ENCODE measurements at places on chromosomes 16 and 17.

DNA sequence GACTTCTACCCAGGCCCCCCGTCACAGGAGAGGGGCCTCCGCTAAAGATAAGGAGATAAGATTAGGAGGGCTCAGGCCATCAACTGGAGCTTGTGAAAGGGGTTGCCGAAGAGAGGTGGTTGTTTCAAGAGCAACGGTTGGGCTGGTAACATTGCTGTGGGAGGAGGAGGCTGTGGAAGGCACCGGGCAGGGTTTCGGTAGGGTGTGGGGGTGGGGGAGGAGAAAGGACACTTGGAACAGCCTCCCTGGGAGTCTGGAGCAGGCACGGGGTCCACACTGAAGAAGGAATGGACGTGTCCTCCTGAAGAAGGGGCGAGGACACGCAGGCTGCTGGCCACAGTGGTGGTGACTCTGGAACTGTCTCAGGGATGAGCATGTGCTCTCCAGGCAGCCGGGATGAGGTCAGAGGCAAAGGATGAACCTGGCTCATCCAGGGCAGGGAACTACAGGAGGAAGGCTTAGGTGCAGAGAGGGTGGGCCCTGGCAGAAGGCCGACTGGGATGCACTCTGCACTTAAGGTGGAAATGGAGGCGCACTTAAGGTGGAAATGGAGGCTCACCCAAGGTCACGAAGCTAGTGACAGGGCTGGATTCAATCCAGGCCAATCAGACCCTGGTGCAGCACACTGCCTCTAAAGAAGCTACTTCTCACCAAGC, 1.2 kb upstream of the EPX start:
- no peak for DNase-seq

GRCh38 chr17:40538936-40539705, 26.2 kb downstream of the CCR7 start:
- DNase-seq, result no peak

DNA sequence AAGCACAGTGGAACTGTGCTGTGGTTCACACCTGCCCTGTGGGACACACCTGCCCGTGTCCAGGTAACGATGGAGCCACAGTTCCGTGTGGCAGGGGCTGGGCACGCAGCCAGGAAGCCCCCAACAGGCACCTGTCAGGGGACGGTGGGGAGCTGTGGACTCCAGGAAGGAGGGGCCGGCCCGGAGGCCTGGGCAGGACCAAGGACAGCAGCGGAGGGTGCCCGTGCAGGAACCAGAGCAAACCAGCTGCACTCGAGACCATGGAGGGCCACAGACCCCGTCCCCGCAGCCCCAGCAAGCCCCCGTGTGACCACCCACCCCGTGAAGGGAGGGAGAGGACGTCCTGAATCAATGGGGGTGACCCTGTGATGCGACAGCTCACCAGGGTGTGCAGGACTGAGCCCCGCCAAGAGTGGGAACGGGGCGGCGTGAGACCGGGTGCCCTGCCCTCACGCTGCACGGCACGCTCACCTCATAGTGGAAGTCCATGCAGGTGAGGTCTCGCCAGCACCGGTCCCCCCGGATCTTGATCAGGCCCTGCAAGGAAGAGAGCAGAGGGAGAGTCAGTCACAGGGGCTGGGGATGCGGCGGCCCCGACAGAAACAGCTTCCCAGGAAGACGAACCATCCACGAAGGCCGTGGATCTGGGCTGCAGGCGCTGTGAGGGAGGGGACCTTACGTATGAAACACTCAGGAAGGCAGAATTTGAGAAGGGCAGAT, 78.1 kb downstream of the LMF1 start:
- DNase-seq, result no peak

DNA sequence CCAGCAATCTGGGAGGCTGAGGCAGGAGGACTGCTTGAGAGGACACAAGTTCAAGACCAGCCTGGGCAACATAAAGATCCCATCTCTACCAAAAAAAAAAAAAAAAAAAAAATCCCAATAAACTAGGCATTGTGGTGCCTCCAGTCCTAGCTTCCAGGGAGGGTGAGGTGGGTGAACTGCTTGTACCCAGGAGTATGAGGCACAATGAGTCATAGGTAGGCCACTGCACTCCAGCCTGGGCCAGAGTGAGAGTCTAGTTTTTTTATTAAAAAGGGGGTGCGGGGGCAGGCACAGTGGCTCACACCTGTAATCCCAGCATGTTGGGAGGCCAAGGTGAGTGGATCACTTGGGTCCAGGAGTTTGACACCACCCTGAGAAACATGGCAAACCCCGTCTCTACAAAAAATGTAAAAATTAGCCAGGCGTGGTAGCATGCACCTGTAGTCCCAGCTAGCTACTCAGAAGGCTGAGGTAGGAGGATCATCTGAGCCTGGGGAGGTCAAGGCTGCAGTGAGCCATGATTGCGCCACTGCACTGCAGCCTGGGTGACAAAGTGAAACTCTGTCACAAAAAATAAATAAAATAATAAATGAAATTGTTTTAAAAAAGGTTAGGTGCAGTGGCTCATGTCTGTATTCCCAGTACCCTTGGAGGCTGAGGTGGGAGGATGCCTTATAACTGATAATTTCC, 7.8 kb upstream of the CHST6 start:
- DNase-seq, result no peak

DNA sequence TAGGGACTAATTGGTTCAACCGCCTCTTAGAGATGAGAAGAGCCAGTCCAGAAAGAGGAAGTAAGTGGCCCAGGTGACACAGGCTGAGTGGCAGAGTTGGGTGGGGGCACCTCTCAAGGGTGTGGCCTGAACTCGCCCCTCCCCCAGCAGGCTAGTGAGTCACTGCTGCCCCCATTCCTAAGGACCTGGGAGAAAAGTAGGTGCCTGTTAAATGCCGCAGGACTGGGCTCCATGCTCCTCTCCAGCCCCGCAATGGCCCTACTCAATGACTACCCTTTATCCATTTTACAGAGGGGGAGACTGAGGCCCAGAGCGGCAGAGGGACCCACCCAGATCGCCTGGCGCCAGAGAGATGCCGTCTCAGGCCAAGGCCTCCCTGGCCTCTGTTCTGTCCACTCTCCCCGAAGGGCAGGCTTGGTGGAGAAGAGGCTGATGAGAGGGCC, 8.1 kb downstream of the TMEM235 start:
- peak; percentile 33 for DNase-seq

- DNase-seq, result no peak
Observed at GRCh38 chr16:49158029-49158642, 123.5 kb downstream of the CBLN1 start.

DNA sequence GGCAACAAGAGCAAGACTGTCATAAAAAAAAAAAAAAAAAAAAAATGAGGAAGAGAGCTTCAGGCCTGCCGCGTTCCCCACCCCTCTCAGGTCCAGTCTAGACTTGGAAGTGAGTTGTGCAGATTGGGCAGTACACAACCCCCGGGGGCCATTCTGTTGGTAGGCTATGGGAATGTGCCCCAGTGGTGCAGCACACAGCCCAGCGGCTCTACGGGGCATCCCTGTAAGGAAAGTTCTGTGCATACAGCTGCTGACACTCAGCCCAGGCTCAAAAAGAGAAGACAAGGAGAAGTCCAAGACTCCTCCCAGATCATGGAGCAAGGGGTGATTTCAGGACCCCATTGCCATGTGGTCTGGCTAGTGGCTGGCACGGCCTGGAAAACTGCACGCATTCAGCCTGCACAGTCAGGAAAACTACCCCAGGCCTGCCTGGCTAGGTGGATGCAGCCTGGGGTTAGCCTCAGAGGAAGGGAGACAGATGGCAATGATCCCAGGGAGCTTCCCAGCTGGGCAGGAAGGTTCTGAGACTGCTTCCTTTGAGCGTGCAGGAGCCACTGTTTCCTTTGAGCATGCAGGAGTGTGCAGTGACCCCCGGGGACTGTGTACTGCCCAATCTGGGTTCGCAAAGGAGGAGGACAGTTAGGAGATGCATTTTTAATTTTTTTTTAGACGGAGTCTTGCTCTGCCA, 44.8 kb downstream of the PECAM1 start:
- DNase-seq, result no peak

DNA sequence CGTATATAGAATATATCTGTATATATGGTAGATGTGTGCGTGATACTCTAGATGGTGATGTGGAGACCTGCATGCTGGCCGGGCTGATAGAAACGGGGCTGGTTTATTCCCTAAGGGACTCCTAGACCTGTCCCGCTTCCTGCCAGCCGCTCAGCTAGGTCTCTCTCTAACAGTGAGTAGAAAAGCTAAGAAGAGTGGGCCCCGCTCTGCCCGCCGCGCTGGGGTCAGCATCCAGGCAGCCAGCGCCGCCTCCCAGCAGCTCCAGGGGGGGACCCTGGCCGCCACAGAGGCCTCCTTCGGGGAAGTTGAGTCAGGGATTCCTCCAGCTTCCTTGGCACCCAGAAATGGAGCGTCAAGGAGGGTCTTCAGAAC, 9.4 kb downstream of the CYGB start:
- no peak for DNase-seq

DNA sequence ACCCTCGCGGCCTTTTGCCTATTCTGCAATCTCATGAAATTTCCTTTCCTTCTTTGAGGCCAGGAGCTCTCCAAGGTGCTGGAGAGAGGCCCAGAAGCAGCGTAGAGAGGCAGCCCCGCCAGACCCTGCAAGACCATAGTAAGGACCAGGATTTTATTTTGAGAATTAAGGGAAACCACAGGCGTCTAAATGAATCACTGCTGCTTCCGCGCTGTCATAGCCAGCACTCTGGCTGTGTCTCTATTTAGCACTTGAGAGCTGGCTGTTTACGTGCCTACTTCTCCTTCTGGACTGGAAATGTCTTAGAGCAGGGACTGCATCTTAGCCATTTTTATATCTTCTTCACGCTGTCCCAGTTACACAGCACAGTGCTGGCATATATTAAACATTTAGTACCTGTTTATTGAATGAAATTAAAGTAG, 37.6 kb upstream of the PIRT start:
- no peak for DNase-seq

GRCh38 chr17:18038149-18038850, 668 bp downstream of the ATPAF2 start:
- peak; percentile 16 for DNase-seq
